ENCODE measurements at places on chromosomes 13 and 19. TPM values are rescaled to one million over a fixed set of nuclear protein-coding genes. Genes with fewer than 3 reads are reported as not detected.

GRCh38 chr13:112911285-112911701 is 57.7 kb upstream of the MCF2L start:
- ATAC-seq: no peak

- ATAC-seq: peak; percentile 53
Observed at GRCh38 chr19:1252821-1253513, 4.6 kb downstream of the MIDN start.

DNA sequence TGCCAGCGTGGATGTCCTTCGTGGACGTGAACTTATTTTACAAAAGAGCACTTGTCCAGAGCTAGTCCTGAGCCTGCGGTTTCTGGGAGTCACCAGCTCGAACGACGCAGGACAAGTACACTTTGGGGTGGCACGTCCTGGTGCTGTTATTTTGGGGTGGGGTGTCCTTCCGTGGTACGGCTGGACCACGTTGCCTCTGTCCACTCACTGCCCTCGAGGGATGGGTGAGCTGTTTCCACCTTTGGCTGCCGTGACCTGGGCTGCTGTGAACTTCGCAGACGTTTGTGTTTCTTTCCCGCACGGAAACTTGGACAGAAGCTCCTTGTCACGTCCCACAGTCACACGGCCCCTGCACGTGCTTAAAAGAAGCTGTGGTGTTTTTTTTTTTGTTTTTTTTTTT is 11.0 kb downstream of the GZMM start:
- no peak for ATAC-seq

DNA sequence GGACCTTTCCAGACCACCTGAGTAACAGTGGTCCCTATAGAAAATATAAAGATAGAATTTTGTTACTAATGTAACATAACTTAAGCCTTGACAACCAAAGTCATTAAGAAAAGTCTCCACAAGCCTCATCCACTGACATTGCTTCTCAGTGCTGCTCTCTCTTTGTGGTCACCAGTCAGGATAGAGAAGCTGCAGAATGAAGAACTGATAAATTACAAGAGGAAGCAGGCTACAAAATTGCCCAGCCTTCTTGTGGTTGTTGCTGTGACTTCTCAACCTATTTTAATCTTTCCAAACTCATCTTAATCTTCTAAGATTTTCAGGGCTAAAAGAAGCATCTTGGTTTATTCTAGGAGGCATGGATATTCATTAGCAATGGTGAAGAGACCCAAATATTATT is 343.8 kb downstream of the MZT1 start:
- no peak for ATAC-seq

The RFPL4A gene
- total RNA-seq: not detected

The LNX2 gene
- 4.1 TPM for total RNA-seq

Data from activated T-helper 17 cell treated with anti-CD3 and anti-CD28 coated beads, Interleukin-2, amount 50 U/mL, for 72 hours (primary cell).